ENCODE measurements at places on chromosomes 1 and 21. TPM values are rescaled to one million over a fixed set of nuclear protein-coding genes. Genes with fewer than 3 reads are reported as not detected.

Gene SPRR2E
- not detected for total RNA-seq

Gene TSPEAR
- not detected for total RNA-seq

Gene OR2T33
- not detected for total RNA-seq

Gene MARK1
- 1.7 TPM for total RNA-seq

Gene CLK2
- total RNA-seq: 32.0 TPM

Gene SLC41A1
- 12.5 TPM for total RNA-seq

Gene RHOU
- total RNA-seq: 2.1 TPM

Gene CFAP298
- 29.5 TPM for total RNA-seq

Gene C1orf94
- 0.12 TPM for total RNA-seq

Gene OR2M3
- total RNA-seq: not detected

Gene FAM72A
- 3.0 TPM for total RNA-seq

Gene AMY1C
- total RNA-seq: not detected

Gene MAP1LC3C
- 0.25 TPM for total RNA-seq

Gene LAMC2
- total RNA-seq: 1.4 TPM

Gene OLIG2
- total RNA-seq: not detected

Gene PROK1
- not detected for total RNA-seq

Gene PPIAL4G
- not detected for total RNA-seq

Gene LAPTM5
- not detected for total RNA-seq
